Stomach (tissue), 19 donors: ENCODE measurements at places on chromosomes 13 and 19.

DNA sequence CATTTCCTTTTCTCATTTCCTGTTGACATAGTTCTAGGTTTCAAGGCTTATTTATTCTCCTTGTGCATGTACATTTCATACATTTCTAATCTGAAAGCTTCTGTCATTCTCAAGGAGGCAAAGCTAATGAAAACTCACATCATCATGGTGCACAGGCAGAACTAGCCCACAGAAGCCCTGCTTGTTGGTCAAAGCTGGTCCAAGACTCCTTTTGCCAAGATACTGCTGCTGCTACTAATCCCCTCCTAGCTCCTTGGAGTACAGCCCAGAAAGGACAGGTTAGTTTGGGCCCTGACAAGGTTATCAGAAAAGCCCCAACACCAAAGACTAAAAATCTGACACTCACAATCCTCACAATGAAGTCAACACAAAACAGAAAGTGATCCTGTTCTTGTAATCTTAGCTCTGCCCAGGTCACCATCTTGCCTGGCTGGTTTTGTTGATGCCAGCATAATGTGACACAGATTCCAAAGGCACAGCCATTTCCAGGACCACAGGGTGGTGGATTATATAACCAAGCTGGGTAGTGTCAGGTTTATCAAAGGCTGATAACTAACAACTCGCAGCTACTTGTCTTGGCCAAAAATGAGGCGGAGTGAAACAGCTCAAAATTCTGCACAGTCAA, 417.4 kb downstream of the NDFIP2 start:
- no peak for DNase-seq

- peak; percentile 42 for DNase-seq
Observed at GRCh38 chr19:39196860-39197562, at the start of gene NCCRP1. NCCRP1 (plus strand) TSS chr19:39196964; CDS start chr19:39196983, 19 bp downstream.

DNA sequence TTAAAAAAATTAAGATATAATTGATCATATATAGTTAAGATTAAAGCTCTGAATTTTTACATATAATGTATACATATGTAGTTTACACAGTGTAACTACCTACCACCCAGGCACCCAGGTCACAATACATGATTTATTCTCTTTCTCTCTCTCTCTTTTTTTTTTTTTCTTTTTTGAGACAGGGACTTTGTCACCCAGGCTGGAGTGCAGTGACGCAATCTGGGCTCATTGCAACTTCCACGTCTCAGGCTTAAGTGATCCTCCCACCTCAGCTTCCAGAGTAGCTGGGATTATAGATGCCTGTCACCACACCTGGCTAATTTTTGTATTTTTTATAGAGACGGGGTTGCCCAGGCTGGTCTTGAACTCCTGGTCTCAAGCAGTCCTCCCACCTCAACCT, 18.8 kb upstream of the CLASRP start:
- DNase-seq: no peak

DNA sequence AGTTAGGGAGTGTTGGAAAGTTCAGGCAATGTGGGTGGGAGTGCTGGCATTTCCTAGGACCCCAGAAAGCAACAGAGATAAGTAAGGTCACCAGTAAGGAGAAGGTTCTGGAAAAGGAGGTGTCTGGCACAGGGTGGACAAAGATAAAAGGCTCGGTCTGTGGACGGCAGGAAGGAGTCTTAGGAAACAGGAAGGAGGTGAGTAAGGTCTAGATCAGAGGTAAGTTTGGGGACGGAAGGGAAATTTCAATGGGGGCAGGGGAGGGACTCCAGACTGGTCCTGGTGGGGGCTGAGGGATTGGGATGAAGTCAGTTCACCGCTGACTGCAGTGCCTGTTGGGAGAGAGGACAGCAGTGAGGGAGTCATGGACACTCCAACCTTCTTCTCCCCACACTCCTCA, 7.8 kb upstream of the OPA3 start:
- no peak for DNase-seq

DNA sequence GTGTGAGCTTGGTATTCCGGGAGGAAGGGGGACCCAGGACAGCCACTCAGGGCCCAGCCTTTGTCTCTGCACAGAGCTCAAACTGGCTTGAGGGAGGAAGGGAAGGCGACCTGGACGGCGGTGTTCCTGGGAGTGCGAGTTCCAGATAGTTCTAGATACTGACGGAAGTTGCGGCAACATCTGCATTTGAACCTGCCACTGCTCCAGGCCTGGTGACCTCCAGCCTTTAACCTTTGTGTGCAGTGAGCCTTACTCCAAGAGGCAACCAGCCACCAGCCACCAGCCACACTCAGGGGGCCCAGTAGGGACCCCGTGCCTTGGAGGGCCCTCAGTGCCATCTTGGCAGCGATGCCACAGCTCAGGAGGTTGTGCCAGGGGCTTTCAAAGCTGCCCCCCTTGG, 15.5 kb upstream of the ZBTB7A start:
- DNase-seq: no peak

- DNase-seq: peak; percentile 5
Observed at GRCh38 chr13:72850959-72851677, 69.2 kb downstream of the PIBF1 start.

GRCh38 chr19:38028913-38029510, 122.0 kb downstream of the SIPA1L3 start:
- DNase-seq: no peak

DNA sequence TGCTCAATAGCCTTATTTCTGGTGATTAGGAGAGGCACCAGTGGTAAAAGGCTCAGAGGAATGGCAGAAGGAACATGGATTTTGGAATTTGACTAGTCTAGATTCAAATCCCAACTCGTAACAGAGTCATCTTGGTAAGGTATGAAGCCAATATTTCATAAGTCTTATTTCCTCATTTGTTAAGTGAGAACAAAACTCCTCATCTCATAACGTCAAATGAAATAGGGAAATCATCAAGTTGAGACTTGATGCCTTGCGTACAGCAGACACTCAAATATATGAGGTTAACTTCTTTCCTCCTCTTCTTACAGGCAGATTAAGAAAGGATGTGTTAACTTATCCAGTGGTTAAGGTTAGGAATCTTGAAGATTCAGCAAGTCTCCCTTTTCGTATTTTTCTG, 189.2 kb downstream of the DLEU7 start:
- no peak for DNase-seq

DNA sequence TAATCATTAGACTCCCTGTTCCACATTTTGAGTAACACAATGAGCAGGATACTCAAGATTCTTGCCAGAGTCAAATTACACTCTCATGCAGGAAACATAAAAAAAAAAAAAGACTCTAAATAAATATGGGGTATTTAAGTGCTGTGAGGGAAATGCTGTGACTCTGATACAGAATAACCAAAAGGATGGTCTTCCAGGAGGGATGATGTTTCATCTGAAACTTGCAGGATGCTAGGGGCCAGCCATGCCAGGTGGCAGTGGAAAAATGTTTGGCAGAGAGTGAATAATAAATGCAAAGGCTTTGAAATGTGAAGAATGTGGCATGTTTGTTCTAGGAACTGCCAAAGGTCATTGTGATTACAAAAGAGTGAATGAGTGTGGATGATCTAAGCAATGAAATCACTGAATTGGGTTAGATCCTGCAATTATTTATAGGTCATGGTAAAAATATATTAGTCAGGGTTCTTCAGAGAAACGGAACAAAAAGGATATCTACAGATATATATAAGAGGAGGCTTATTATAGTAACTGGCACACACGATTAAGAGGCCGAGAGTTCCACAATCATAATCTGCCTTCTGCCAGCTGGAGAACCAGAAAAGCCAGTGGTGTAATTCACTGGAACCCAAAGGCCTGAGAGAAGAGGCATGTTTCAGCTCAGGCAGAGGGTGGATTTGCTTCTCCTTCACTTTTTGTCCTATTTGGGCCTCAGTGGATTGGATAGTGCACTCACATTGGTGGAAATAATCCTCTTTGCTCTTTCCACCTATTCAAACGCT, 1832.8 kb upstream of the MIR17HG start:
- no peak for DNase-seq

DNA sequence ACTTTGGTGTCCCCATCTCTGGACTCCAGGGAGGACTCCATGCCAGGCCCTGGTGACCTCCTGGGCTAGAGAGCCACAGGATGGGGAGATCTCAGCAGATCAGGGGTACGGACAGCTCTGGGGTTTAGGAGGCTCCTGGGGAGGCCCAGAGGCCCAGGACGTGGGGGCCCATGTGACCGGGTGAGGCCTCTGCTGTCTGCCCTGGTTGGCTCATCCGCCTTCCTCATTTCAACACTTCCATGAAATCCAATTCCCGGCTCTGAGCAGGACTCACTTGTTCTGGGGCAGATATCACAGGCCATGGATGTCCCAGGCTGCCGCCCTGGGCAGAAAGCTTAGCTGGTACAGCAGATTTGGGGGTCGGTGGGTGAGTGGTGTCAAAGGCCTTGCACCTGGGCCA, 1.1 kb upstream of the PRAM1 start:
- no peak for DNase-seq

DNA sequence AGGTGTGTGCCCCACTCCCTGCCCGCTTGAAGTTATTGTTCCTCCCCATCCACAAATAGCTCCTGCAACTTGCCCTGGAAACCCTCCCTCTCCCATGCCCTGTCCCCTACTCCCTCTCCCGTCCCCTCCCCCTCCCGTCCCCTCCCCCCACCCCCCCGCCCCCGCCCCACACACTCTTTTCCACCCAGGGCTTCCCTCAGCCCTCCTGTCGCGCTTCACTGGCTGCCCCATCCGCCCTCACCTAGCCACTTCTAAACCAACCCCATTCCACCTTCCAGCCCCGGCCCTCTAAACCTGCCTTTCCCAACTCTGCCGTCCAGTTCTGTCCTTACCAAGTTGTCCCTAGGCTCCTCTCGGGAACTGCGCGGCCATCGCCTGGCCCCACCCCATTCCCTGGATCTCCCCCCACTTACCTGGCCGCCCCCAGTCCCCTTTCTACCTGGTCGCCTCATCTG, 993 bp downstream of the RGL3 start:
- DNase-seq: no peak

DNA sequence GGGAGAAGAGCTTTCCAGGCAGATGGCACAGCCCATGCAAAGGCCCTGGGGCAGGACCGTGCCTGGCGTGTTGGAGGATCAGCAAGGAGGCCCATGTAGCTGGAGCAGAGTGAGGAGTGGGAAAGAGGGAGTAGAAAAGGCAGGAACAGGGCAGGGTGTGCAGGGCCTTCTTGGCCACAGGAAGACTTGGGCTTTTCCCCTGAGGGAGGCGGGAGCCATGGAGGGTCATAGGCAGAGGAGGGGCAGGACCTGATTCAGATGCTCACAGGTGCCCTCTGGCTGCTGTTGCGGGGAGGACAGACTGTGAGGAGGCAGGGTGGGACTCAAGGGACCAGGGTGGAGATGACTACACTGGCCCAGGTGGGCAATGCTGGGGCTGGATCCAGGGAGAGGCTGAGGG, 13.8 kb upstream of the PTPRS start:
- no peak for DNase-seq

- DNase-seq: peak; percentile 52
Observed at GRCh38 chr13:97316390-97316789, 94.3 kb downstream of the MBNL2 start.

- DNase-seq: no peak
Observed at GRCh38 chr13:105972306-105972721, 563.1 kb downstream of the EFNB2 start.

DNA sequence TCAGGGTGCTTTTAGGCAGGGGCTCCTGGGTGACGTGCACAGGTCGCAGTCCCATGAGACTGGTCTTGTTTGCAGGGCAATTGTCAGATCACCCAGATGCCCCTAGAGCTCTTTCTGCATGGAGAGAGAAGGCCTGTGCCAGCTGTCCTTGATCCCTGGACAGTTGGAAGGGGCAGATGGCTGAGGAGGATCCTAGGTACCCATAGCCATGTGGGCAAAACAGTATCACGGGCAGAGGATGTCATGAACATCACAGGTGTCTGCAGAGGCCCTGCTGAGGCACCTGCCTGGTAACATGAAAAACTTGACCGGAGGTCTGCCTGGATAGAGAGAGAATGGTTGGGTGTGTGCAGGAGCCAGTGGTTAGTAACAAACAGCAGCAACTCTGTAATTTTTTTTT, 99.3 kb downstream of the ZNF536 start:
- no peak for DNase-seq

DNA sequence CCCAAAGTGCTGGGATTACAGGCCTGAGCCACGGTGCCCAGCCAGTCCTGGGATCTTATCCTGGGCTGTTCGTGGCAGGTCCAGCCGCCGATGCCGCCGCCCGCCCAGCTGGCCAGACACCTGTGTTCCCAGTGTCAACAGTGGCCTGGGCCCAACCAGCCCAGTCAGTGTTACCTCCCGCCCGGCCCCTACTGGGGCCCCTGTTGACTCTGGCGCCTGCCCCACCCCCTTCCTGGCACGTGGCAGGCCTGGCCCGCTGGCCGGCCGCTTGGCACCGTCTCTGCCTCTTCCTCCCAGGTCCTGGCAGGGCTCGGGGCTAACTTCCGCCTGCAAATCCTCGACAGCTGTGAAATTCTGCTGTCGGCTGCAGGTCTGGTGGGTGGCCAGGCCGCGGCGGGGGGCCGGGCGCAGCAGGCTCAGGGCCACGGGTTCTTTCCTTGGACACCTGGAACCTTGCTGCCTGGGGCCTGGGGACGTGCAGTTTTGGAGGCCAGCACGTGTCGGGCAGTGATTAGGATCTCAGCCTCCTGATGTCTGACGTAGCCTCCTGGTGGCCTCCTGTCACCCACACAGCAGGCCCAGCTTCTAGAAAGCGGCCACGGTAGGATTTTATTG, 9.1 kb downstream of the ARID3A start:
- peak; percentile 96 for DNase-seq
